ENCODE measurements at places on chromosomes 13 and 19.

DNA sequence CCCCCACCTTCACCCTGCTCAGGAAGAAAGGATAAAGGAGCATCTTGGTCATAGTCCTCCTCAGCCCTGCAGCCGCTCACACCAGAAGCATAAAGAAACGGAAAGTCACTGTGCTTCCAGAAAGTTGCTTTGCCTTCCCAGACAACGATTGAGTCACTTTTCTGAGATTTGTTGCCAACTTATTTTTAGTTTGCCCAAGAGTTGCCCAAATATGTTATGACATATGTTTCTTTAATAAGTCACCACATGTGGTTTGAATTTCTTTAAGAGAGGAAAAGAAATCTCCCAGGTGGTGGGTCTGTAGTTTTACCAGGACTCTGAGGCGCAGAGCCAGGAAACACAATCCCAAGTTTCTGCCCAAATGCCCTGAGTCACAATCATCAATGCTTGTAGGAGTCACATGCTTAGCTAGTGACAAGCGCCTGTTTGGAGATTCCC is 63.4 kb upstream of the LRCH1 start:
- DNase-seq = no peak

- no peak for DNase-seq
Measured at GRCh38 chr13:110559429-110559943, 2.0 kb downstream of the RAB20 start.

- DNase-seq = no peak
Measured at GRCh38 chr19:45187421-45188100, 9.0 kb downstream of the BLOC1S3 start.

GRCh38 chr19:42148266-42148665 is 16.0 kb upstream of the POU2F2 start:
- DNase-seq = no peak

DNA sequence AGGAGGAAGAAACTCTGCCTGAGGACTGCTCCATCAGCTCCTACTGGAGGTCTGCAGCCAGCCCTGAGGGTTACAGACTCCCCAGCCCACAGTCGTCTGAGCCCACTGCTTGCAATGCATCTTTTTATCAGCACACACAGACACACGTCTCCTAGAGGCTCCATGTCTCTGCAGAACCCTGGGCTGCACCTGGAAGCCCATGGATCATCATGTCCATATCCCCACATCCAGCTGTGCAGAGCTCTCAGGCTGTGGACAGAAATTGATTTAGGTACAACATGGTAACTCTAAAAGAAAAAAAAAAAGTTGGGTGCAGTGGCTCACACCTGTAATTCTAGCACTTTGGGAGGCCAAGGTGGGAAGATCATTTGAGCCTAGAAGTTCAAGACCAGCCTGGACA is 32.9 kb upstream of the ISYNA1 start:
- DNase-seq = no peak

DNA sequence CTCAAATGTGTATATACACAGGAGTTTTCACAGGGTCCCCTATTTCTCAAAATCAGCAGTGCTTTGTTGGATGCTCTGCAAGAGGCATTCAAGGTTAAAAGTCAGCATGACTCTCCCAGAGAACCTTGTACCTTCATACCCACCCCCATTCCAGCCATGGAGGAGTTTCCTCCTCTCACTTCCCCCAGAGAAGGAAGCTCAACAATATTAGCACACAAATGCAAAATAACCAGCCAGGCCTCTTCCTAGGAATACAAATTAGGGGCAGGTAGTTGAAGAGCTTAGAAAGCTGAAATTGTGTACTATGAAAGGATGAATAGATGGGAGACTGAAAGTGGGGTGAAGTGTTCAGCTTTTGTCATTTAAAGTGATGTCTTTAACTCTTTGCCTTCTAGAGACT is 43.8 kb downstream of the SPRY2 start:
- DNase-seq = no peak

DNA sequence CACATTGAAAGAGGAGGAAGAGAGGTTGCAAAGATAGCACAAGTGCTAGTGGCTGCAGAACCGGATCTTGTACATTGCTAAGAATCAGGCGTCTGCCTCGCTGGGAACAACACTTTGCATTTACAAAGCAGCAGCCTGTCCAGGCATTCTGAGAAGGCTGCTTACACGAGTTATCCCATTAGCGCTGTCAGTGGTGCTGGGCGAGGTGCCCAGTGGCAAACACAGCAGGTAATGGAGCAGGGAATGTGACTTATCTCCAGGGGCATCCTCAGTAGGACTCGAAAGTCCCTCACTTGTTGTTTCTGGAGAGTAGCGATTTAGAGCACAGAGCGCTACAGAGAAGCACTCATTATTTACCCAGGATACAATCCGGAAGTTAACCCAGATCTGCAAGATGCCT is 209.6 kb downstream of the OLFM4 start:
- no peak for DNase-seq

GRCh38 chr19:5340637-5341447 is at the start of gene PTPRS:
PTPRS (minus strand) TSS chr19:5340812; CDS start chr19:5286140, 54,672 bp downstream.
- peak; percentile 97 for DNase-seq

DNA sequence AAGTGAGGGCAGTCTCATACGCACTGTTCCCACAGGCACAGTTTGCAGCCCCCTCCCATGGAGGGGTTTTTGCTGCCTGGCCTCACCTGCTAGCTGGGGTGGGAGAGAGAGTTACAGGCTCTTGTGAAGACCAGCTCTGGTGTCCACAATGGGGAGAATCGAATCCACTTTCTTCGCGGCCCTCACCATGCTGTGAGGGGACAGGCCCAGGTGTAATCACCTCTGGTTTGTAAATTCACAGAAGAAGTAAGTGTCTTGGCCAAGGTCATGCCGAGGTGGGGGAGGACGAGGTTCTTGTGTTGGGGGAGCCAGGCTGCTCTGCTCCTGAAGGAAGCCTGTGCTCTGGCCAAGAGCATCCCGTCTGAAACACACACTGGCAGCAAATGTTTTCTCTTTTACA is 39.5 kb downstream of the TEX29 start:
- no peak for DNase-seq

DNA sequence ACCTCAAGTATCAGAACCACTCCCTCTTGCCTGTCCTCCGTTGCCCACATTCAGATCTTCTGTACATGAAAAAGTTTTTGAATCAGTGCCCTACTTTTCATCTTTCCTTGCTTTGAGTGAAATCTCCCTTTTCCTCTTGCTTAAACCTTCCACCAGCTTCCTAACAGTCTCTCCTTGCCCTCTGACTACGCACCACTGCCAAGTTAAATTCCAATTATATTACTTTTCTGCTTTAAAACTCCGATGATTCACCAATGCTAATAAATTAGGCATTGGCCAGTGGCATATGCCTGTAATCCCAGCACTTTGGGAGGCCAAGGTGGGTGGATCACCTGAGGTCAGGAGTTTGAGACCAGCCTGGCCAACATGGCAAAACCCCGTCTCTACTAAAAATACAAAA is 30.7 kb upstream of the RFXAP start:
- no peak for DNase-seq

DNA sequence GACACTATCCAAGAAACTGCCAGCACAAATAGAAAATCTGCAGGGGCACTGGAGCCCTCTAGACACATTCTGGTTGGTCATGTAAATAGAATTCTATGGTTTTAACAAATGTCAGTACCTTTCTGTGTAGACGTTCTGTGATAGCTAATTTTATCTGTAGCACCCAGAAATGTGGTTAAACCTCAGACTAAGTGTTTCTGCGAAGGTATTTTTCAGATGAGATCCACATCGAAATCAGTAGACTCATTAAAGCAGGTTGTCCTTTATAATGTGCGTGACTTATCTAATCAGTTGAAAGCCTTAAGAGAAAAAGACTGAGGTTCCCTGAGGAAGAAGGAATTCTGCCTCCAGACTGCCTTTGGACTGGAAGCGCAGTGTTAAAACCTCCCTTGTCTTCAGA is 922.9 kb downstream of the EFNB2 start:
- no peak for DNase-seq

DNA sequence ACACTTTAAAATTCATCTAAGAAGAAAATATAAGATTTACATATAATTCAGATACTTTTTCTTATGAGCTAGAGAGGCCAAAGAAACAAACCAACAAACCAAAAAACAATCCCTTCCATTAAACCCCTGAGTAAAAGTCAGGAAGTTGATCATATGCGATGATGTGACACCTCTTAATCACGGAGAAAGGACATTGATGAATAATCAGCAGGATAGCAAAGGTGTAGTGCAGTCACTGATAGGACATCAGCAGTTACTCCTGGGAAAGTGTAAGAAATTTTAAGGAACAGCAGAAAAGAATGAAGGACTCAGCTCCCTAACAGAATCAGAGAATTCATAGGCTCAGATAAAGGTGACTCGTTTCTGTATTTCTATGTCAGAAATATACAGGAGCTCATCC is 202.4 kb upstream of the EDNRB start:
- DNase-seq = no peak

DNA sequence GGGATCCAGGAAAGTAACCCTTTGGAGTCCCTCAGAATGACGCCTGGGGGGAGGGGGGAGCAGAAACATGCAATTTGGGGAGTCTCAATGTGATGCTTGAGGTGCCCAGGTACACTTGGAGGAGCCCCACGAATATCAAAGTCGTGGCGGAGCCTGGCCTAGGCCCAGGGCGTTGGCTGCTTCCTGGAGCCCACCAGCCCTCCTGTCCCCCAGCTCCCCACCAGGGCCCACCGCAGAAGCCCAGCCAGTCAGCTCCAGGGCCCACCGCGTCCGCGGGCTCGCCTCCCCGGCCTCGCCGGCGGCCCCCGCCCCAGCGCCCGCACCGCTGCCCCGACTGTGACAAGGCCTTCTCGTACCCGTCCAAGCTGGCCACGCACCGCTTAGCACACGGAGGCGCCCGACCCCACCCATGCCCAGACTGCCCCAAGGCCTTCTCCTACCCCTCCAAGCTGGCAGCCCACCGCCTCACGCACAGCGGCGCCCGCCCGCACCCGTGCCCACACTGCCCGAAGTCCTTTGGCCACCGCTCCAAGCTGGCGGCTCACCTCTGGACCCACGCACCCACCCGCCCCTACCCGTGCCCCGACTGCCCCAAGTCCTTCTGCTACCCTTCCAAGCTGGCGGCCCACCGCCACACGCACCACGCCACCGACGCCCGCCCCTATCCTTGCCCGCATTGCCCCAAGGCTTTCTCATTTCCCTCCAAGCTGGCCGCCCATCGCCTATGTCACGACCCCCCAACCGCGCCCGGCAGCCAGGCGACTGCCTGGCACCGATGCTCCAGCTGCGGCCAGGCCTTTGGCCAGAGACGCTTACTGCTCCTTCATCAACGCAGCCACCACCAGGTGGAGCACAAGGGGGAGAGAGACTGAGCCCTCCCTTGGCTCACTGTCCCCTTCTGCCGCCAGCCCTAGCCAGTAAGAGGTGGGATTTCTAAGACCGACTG is 2.1 kb downstream of the ZNF575 start:
- DNase-seq = peak; percentile 65

DNA sequence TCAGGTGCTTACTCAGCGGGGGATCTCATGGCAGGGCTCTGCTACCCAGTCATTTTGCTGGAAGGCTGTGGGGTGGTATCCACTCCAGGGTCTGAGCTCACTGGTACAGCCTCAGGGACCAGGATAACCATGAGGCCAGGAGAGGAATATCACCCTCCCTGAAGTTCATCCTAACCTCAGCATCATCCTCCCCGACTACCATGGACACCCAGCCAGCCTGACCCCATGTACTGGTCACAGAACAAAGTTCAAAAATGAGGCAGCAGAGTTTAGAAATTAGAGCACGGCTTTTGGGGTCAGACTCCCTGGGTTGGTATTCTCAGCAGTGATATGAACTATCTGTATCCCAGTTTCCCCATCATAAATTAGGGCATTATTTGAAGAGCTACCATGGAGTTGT is 35.5 kb upstream of the RXFP2 start:
- DNase-seq = no peak

DNA sequence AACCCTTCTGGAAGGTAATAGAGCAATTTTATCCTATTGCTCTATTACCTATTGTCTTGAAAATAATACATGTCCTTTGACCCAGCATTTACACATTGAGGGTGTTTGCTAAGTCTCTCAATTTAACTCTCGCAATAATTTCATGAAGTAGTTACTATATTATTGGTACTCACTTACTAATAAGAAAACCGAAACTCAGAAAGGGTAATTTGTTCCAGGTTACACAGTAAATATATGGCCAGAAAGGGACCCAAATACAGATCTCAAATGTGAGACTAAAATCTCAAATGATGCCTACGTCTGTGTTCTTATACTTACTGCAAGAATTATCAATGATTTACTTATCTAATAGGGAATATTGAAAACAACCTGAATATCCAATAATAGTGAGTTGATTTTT is 29.7 kb upstream of the FAM216B start:
- DNase-seq = no peak

GRCh38 chr19:8252922-8253589 is 43.9 kb downstream of the CERS4 start:
- peak; percentile 82 for DNase-seq

DNA sequence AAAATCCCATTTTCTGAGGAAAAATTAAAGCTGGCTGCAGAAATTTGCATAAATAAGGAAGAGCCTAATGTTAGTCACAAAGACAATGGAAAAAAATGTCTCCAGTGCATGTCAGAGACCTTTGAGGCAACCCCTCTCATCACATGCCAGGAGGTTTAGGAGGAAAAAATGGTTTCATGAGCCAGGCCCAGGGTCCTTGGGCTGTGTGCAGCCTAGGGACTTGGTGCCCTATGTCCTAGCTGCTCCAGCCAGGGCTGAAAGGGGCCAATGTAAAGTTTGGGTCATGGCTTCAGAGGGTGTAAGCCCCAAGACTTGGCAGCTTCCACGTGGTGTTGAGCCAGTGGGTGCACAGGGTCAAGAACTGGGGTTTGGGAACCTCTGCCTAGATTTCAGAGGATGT is 1252.6 kb downstream of the PCDH9 start:
- no peak for DNase-seq

DNA sequence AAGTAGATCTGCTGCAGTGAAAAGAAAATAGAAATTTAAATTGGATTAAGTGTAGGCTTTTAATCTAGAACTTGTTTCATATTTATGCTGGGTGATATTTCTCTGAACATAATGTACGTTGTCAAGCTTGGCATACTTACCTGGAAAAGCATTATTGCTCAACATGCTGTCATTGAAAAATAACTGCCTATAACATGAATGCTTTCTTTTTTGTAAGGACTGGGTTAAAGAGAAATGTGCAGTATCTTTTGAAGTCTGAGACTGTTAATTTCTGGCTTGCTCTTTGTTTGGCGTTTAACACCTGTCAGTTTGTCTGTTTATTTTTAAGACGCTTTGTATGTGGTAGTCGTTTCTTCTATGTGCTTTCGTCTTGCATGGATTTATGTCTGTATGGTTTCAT is 175.2 kb downstream of the LMO7 start:
- DNase-seq = no peak
